ENCODE measurements at places on chromosomes 12 and 14.

GRCh38 chr14:104355101-104356019 is 217.0 kb downstream of the KIF26A start:
- DNase-seq: no peak

DNA sequence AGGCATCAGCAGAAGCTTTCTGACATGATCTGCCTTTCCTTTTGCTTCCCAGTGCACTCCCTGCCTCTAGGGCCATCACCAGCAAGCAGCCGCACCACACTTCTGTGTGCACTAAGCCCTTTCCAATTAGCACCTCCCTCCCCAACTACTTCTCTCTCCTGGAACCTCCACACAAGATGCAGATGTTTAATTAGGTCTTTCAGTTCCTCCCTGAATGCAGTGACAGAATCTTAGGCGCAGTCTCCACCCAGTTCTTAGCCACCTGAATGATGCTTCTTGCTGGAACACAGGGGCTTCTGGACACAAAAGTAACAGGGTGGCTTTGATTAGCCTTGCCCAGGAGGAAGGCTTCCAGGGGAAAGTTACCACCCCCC is 32.9 kb downstream of the NIN start:
- no peak for DNase-seq

GRCh38 chr12:110782922-110783321 is 40.2 kb upstream of the PPP1CC start:
- DNase-seq: no peak

DNA sequence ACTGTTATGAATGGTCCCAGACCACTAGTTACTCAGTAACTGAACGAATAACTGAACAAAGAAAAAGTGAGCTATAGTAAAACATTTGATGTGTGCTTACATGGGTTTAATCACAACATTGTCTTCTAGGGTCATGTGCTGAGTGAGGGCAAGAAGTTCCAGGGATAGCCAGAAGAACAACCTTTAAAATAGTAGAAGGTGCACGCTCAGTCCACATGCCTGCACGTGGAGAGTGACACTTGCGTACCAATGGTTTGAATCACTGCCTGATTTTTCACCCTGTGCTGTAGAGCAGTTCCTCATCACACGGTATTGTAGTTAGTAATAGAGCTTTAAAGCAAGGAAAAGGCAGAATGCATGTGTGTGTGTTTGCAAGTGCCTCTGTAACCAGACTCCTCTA is 224.2 kb downstream of the EGLN3 start:
- DNase-seq: no peak

DNA sequence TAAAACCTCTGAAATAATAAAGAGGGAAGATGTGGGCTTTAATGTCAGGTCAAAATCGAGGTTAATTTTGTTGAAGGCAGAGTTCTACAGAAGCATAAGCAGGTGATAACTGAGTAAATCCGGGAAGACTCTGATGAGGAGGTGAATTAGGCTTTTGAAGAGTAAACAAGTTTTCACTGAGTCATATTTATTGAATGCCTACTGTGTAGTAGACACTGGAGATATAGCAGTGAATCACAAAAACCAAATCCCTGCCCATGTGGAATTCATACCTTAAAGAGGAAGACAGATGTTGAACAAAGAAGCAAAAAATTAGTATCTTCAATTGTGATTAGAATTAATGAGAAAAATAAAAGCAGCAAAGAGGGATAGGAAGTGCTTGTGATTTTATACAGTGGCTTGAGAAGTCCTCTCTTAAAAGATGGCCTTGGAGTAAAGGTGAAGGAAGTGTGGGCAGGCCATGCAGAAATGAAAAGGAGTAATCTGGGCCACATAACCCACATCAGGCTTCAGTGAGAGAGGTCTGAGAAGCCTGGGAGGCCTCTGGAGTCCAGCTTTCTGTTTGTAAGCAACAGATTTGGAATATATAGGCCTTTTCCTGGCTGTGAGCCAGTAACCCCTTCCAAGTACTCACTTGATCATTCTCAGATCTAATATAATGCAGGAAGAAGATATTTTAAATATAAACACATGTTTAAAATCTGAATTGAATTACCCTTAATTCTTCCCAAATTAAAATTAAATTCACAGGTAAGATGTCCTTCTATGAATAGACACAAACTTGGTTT is 46.7 kb downstream of the BHLHE41 start:
- DNase-seq: no peak

DNA sequence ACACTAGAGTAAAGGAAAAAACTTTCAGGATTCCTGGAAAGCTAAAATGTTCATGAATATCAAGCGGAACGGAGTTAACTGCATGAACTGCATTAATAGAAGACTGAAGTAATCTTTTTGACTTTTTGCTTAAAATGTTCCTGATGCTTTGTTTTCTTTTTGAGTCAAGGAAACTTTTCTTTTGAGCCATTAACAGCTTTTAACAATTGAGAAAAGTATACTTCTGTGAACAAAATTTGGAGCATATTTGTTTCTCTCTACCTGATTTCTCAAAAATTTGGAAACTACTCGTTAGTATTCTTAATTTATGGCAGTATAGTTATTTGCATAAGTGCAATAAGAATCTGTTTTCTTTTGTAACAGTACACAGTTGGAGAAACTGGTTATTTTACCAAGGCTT is 78.5 kb downstream of the CALM1 start:
- DNase-seq: no peak

- no peak for DNase-seq
These were observed 31.4 kb downstream of the SSPN start for GRCh38 chr12:26226629-26227360.

DNA sequence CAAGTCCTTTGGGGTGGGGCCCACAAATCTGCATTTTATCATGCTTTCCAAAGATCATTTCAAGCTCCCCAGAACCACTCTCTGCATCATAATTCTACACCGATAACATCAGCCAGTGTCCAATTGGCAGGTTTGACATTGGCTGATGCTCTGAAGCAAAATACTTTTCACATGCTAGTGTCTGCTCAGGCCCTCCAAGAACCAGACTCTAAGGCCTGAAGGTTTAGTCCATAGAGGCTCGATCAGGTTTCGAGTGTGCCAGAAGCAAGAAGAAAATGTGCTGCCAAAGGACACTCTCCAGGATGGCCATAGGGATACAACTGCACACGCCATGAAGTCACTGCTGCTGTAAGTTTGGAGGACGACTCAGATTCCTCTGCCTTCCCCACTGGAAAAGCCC is 280.3 kb downstream of the KSR2 start:
- DNase-seq: no peak

- DNase-seq: no peak
These were observed 9.8 kb downstream of the CPNE6 start for GRCh38 chr14:24080888-24081738.

- DNase-seq: no peak
These were observed 52.3 kb downstream of the MBIP start for GRCh38 chr14:36268121-36268520.

DNA sequence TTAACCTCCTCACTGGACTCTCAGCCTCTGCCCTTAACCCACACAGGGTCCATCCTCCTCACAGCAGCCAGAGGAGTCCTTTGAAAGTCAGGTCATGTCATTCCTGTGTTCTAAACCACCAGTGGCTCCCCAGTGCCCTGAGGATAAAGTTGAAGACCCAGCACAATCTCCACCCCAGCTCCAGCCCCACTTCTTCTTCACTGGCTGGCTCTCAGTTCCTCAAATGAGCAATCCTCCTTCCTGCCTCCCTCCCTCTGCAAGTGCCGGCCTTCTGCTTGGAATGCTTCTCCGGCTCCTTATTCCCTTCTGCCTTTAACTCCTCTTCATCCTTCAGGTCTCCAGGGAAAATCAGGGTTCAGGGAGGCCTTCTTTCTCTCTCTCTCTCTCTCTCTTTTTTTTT is 32.0 kb upstream of the SPPL3 start:
- DNase-seq: no peak

DNA sequence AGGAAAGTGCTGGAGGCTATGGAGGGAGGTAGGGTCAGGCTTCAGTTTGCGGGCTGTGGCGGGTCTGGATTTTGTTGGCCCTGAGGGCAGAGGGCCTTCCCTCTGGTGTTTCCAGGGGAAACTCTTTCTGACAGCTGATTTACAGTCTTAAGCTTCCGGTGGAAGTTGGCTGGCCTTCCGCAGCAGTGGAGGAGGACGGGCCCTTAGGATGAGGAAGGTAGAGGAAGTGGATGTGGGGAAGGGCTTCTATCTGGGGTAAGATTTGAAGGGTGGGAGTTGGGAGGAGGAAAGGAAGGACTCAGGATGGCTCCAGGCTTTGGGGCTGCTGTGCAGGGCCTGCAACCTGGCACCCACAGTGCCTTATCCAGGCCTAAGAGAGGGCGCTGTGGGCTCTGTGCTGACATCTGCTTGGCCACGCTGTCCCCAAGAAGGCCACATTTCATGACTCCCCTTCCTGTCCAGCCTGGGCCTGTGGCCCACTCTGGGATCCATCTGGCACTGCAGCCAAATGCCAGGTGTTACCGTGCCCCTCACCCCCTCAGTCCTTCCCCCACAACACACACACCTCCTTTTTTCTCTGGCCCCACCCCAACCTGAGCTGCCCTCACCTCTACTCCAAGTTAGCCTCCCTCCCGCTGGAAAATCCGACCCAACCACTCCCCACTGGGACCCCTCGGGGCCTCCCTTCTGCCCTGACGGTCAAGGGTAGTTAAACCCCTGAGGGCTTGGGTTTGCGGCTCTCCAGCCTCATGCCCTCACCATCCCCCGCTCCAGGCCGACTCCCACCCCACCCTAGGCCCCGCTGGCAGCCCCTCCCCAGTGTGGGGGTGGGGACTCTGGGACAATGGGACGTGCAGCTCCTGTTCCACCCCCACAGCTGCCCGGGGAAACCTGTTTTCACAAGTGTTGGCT is 7.7 kb upstream of the PPP1R13B start:
- no peak for DNase-seq

DNA sequence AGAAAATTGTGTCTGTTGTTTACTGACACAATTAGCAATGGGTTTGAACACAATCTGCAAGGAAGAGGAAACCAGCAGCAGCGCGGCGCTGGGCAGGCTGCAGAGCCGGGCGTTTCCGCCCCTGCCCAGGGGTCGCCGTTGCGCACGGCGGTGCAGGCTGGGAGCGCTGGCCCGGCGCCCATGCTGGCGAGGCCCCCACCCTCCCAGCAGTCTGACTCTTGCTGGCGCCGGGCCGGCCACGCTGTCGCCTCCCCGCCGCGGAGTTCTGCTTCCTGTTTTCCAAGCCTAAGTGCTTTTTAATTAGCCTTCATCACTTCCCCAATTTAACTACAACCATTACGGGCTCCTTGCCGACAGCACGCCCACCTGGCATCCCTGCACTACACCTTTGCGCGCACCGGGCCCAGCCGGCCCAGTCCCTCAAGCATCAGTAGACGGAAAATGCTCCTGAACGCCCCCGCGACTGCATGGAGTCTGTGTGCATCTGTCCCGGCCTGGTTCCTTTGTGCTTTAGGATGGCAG is 212.1 kb downstream of the GXYLT1 start:
- peak; percentile 5 for DNase-seq

DNA sequence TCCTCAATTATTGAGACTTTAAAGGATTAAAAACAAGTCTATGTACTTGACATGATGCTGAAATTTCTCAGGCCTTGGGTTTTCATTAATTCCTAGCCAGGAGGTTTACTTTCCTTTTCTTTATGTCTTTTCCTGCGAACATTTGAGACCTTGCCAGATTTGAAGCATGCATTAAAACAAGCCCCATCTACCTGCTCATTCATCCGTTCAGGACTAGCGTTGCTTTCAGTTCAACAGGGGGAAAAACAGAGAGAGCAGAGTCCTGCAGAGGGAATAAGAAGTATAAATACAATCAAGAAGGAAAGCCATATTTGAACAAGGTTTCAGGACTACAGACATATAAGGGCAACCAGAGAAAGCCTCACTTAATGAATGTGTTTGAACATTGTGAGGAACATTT is 542.4 kb downstream of the DIO2 start:
- no peak for DNase-seq

GRCh38 chr12:43444940-43445564 is 107.0 kb downstream of the ADAMTS20 start:
- peak; percentile 8 for DNase-seq

DNA sequence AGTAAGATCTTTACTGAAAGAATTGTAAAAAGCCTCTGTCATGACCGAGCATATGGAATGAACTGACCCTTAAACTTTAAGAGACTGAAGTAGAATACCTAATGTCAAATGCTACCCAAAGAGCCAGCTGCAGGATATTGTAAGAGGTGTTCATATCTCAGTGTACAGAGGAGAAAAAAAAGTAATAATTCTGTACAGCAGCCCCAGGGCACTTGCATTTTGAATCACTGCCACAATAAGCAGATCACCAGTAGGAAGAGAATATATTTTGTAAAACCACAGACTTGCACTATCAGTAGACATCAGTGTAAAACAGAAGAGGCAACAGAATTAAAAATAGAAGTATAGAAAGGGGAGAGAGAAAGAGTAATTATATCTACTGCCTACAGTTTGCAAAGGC is 162.6 kb downstream of the PPFIA2 start:
- no peak for DNase-seq

DNA sequence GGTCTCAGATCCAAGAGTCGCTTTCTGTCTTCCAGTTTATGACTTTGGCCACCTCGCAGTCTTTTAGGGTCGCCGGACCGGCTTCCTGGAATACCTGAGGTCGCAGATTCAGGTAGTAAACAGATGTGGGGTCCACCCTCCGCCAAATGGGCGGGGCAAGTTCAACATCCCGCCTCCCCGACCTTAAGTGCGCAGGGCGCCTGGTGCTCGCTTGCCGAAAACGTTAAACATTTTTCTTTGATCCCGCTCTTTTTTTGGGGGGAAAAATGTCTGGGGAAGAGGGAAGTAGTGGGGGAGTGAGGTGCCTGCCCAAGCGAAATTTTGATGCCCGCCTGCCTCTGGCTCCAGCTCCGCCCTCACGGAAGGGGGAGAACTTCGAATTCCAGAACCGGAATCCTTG is 73.9 kb upstream of the TBX5 start:
- no peak for DNase-seq

GRCh38 chr12:52307836-52308805 is 13.1 kb downstream of the KRT83 start:
- no peak for DNase-seq

GRCh38 chr12:113683574-113683973 is 211.9 kb upstream of the LHX5 start:
- DNase-seq: no peak

DNA sequence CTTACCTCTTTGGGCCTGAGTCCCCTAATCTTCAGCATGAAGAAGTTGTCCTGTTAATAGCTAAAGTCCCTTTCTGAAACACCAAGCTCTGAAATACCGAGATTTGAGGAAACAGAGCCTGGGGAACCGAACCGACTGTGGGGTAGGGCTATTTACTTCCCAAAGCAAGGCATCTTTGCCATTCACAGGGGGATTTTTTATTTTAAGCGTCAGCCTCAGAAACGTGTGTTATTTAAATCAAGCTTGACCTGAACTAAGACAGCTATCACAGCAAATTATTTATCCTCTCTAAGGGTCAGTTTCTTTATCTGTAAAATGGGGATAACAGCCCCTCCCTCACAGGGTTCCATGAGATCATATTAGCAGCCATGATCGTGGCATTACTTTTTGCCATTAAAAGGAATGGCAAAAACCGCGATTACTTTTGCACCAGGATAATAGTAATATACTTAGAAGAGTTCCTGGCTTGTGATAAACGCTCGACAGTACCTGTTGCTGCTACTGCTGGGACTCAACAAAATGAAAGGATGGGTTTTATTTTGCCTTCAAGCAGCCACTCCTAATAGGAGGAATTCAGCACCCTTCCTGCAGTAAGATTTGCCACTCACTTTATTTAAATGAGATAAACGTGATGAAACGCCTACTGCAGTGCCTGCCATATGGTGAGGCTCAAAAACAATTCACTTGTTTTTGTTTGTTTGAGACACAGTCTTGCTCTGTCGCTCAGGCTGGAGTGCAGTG is 1.3 kb upstream of the CORO1C start:
- DNase-seq: no peak

Data from fibroblast of skin of left biceps (primary cell).